ENCODE measurements at places on chromosomes 3 and 15.

- no peak for DNase-seq
Observed at GRCh38 chr3:191961529-191961928, 500.6 kb downstream of the PYDC2 start.

DNA sequence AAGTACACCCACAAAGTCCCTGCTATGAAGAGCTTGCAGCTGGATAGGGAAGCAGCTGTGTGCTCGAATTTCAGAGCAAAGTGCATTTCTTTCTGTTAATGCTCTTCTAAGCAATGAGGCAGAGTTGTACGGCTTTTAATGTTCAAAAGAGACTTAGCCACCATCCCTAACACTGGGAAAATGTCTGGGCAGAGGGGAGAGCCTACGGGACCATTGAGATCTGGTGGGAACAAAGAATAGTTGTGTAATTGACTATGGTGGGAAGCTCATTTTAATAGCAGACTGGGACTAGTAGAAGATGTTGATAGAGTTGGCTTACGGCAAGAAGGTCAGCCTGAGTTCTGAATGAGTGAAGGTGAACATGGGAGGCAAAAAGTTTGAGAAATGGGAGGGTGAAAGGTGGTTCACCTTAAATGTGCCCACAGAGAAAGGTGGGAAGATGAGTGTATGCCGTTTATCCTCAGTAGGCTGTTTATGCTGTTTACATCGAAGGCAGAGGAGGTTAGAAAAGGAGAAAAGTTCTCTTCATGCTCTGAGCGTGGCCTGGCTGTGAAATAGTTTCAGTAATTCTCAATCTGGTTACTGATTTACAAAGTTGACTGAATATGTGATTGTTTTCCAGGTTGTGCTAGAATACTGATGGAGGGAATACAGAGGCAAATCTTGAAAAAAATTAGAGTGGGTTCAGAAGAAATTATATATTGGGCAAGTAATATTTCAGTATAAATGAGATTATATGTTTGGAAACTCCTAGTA is 22.9 kb upstream of the UTS2B start:
- DNase-seq, result no peak

GRCh38 chr3:170907637-170908234 is 701 bp downstream of the EIF5A2 start:
- DNase-seq, result no peak

GRCh38 chr3:123390865-123391600 is 57.9 kb downstream of the ADCY5 start:
- DNase-seq, result no peak

DNA sequence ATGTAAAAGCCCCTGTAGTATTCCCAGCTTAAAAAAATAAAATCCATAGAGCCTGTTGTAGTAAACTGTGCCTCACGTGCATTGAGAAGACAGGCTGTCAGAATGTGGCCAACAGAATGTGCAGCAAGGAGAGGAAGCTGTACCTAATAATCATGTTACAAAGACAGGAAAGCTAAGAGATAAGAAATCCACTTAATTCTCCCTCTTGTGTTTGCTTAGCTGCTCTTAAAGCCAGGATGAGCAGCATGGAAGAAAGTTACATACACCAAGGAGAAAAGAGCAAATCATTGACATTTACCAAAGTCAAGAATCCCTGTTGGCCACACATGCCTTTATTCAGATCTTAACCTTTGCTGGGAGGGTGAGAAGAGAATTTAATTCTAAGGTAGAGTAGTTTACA is 85.9 kb downstream of the TNIK start:
- no peak for DNase-seq

DNA sequence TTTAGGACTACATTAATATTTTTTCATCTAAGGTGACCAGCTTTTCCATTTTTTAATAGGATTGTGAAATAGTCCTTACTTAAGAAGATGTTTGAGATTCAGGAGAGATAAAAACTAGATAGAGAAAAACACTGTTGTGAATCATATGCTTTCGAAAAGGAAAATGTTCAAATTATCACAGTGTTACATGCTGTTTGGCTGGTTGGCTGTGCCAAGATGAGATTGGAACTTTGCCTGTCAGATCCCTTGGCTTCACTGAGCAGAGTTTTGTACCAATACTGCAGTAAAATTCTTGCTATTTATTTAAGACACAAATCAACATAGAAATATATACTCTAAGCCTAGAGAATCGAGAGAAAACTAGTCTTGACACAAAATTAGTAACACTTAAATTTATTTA is 117.2 kb downstream of the OXSM start:
- DNase-seq, result no peak

DNA sequence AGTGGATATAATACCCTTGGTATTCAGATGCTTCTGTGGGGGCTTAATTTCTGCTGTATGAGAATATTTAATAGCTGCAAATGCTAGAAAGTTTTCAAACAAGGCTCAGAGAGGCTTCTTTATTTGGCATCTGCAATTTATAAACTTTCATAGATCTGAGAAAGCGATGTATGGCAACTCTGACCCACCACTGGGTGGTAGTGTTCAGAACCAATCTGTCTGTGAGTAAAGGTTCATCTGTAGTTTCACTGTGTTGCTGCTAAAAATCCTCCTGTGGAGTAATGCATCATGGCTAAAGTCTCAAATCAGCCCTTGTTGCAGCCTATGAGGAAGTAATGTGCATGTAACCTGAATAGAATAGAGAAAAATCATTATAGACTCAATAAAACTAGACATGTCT is 47.4 kb downstream of the CLSTN2 start:
- no peak for DNase-seq

GRCh38 chr15:99148851-99149276 is 44.0 kb downstream of the SYNM start:
- no peak for DNase-seq

- no peak for DNase-seq
Observed at GRCh38 chr15:28273468-28273867, 48.5 kb downstream of the HERC2 start.

DNA sequence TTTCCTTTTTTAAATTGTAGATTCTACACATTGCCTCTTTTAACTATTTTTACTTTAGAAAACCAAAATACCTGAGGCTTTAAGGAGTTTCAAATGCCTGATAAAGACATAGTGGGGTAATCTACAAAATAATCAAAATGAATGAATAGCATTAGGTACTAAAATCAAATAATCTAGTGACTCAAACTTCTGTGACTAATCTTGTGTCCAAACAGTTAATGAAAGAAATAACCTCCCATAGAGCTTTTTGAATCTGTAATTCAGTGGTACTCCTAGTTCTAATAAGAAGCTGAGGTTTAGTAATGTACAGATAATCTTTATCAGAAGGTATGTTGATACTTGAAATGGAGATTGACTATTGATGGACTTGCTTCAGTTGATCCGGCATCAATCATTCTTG is 53.0 kb downstream of the DTWD1 start:
- no peak for DNase-seq

- DNase-seq, result no peak
Observed at GRCh38 chr15:53746101-53746500, 13.4 kb downstream of the WDR72 start.

DNA sequence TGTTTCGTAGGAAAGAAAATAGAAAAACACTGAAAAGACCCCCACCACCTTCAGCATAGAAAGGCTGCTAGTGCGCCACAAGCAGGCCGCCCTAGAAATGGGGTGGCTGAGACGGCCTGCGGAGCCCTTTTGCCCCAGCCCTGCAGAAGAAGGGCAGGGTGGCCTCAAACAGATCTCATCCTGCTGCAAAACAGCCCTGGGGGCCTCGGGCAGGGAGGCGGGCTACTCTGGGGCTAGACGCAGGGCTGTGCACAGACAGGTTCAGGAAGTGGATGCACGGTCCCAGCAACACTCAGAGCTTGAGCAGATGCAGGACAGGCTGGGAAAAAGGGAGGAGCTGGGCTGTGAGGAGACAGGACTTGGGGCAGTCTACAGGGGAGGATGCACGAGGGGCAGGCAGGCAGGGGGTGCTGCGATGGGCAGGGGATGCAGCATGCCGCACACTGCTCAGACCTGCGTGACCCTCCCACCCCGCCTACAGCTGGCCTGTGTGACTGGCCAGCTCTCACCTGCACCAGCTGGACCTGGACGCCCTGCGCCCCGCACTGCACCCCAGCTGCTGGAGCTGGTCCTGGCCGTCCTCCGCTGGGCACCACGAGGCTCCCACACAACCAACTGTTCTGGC is 34.3 kb downstream of the ZXDC start:
- no peak for DNase-seq

DNA sequence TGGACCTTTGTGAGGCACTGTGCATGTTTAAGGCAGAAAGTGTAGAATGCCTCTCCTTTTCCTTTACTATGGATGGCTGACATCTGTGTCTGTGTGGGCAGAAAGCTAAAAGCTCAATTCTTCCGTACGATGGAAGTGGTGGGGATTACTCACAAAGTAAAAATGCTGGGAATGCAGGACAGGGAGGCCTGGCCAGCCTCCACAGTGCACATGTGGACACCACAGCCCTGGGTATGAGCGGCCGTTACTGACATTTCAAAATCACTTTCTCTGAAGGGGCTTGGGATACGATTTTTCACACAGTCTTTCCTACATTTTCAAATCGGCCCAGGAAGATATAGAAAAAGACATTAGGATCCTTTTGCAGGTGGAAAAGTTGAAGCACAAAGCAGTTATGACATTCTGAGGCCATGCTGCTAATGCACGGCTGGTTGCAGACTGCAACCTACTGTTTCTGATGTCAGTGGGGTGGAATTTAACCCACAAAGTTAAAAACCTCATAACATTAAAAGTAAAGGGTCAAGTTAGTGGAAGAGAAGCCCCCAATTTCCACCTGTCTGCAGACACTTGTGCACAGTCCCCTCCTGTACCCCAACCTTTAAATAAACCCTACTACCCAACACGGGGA is 27.9 kb downstream of the EHD4 start:
- DNase-seq, result no peak

DNA sequence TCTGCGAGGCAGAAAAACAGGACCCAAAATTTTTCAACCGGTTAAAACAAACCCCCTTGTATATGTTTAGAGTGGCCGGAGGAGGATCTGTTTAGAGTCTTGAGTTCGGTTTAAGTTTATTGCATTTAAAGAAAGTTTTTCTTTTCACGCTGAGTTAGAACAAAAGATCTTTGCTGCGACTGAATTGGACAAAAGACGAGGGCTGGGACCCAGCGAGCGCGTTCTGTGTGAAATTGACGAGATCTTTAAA is 9.8 kb downstream of the NR2F2 start:
- no peak for DNase-seq

GRCh38 chr3:144263706-144264105 is 292.1 kb downstream of the DIPK2A start:
- DNase-seq, result no peak

DNA sequence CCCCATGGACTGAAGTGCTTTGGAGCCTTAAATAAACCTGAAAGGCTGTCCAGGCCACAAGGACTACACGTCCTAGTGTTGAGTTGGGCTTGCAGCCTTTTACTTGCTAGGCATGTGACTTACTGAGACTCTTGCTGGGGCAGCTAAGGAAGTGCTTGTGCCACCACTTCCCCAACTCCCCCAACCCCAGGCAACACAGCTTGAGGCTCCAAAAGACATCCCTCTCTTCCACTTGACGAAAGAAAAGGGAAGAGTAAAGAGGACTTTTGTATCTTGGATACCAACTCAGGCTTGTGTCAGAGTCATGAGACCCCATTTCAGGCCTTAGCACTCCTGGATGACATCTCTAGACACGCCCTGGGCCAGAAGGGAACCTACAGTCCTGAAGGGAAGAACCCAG is 109.8 kb downstream of the XRN1 start:
- DNase-seq, result no peak

GRCh38 chr3:182455011-182455410 is 338.3 kb upstream of the ATP11B start:
- DNase-seq, result no peak

DNA sequence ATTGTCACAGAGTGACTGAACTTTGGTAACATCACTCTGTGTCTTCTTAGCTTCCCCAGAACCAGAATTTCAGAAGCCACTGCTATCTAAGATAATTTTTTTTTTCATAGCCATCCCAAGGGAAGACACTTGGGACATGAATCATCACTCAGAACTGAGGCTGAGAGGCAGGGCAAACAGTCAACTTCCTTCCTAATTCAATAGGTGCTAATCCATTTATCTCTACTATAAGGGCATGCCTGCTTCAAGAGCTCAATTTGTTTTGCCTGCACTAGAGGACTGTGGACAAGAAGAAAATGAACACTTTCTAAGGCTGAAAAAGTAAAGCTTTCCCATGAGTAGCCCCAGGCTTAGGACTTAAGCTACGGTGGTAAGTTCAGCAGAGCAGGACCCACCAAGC is 56.7 kb upstream of the MYRIP start:
- no peak for DNase-seq

- no peak for DNase-seq
Observed at GRCh38 chr3:106768941-106769480, 608.2 kb upstream of the CCDC54 start.

GRCh38 chr15:36599620-36600433 is 20.4 kb downstream of the CDIN1 start:
- DNase-seq, result no peak

GRCh38 chr15:51093488-51093838 is 1.2 kb downstream of the TNFAIP8L3 start:
- DNase-seq, result no peak

- no peak for DNase-seq
Observed at GRCh38 chr3:16504242-16504641, 9.3 kb downstream of the RFTN1 start.

DNA sequence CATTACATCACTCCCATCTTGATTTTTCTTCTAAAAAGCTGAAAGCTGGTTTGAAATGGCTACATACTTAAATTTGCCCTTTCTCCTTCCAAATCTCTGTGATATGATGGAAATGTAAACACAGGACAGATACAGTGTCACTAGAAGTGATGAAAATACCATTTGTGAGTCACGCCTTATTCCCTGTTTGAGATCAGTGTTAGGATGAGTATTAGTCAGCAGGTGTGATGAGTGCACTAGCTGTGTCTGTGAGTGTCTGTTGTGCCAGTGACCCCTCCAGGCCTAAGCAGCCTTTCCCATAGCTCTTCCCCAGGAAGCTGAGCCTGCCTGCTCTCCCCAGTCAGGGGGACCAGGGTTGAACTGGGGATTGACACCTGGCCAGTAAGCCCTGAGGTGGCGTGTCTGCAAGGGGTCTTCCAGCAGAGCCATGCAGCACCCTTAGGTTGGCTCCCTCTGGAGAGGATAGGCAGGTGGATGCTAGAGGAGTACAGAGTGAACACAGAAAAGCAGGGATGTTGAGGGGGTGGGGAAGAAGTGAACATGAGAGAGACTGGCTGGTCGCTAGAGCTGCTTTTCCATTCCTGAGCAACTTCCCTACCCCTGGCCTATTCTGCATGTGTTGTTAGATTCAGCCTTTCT is 92.0 kb downstream of the PDE8A start:
- DNase-seq, result no peak

DNA sequence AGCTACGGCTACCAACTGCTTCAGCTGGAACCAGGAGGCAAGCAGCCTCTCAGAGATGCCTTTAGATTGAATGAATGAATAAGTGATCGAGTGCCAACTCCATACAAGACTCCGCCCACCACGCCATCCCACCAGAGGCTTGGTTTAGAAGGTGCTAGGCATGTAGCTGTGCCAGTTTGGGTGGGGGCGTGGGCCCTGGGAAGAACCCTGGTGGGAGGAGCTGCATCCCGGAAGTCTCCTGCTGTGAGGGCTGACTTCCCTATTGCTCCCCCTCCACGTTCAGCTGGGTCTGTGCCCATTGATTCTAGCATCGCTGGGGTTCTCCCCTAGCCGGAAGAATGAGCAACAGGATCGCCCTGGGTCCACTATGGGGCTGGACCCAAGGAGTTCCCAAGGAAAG is 20.9 kb downstream of the LINGO1 start:
- no peak for DNase-seq

- DNase-seq, result peak; percentile 8
Observed at GRCh38 chr3:126752303-126753190, 48.5 kb downstream of the CHCHD6 start.

Measured in stimulated activated CD4-positive, alpha-beta T cell treated with anti-CD3 and anti-CD28 coated beads, Interleukin-1b, Interleukin-23, amount 100 ng/mL, for 1 hour (primary cell).